ENCODE measurements at places on chromosomes 2 and 18. TPM values are rescaled to one million over a fixed set of nuclear protein-coding genes. Genes with fewer than 3 reads are reported as not detected.

Gene SERPINB3
- total RNA-seq = 0.28 TPM

Gene REG1B
- not detected for total RNA-seq

Gene SMC6
- 24.7 TPM for total RNA-seq

Gene GALNT14
- 4.6 TPM for total RNA-seq

Gene IL1B
- total RNA-seq = 5.5 TPM

Gene SLC35F5
- total RNA-seq = 64.9 TPM

Gene PRKAG3
- not detected for total RNA-seq

GRCh38 chr18:79910563-79911343 lies 40.7 kb downstream of the SLC66A2 start:
- H3K36me3 ChIP-seq = peaks cover 9% of the 10 kb centered on the region
- no peak overlapping the region for H3K4me3 ChIP-seq
- DNase-seq = no peak
- H3K4me1 ChIP-seq = no peaks in the 10 kb centered on the region

- H3K27me3 ChIP-seq = no peaks in the 10 kb centered on the region
- DNase-seq = no peak
- peaks cover 17% of the 10 kb centered on the region for H3K4me1 ChIP-seq
- H3K27ac ChIP-seq = no peak overlapping the region
Measured at GRCh38 chr2:58731488-58731869, 490.4 kb upstream of the FANCL start.

GRCh38 chr2:85307527-85307897 lies 20.3 kb downstream of the TGOLN2 start:
- H3K27me3 ChIP-seq = no peaks in the 10 kb centered on the region
- H3K27ac ChIP-seq = no peak overlapping the region
- no peaks in the 10 kb centered on the region for H3K4me1 ChIP-seq
- no peak for DNase-seq

DNA sequence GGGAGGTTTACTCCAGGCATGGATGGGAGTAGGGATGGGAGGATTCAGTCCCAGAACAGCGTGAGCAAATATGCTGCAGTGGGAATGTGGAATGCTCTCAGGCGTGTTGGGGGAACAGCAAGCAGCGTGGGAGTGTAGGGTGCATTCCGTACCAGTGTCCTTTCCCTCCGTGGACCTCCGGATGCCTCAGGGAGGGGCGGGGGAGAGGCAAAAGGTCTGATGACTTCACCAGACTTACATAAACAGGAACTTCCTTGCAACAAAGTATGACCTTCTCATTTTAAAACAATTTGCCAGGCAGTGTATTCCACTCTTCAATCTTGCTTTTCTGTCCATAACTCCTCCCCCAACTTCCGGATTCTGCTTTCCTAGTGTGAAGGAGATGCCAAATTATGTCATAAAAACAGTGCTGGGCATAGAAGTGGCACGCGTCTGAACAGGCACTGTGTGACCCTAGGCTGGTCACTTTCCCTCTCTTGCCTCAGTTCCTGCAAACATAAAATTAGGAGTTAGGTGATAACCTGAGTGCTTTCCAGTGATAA lies 36.9 kb downstream of the RPL37A start:
- DNase-seq = peak; percentile 73
- peaks cover 45% of the 10 kb centered on the region for H3K4me1 ChIP-seq
- peaks cover 4% of the 10 kb centered on the region for H3K36me3 ChIP-seq

DNA sequence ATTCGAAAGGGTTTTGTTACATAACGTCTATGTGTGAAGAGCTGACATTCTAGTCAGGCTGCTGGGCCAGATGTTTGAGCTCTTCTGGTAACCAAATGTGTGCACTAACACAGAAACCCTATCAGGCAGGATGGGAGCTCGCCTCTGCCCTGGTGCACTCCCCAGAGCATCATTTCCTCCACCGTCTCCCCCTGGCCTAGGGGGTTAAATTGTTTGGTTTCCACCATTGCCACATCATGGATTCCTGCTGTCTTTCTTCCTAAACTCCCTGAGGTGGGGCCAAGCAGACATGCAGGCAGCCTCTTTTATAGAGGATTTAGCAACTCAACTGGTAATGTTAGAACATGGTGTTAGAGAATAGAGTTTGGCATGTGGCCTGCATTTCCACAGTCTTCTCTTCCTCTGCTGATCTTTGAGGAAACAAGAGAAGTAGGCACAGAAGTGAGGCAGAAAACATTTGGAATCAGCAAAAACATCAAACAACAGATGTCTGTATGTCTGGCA lies 87.3 kb downstream of the ANTXR1 start:
- H3K4me3 ChIP-seq = no peak overlapping the region
- peak; percentile 5 for DNase-seq

GRCh38 chr2:239167011-239167673 lies 233.7 kb downstream of the HDAC4 start:
- H3K27ac ChIP-seq = no peak overlapping the region
- H3K36me3 ChIP-seq = peaks cover 26% of the 10 kb centered on the region
- no peak overlapping the region for H3K4me3 ChIP-seq
- DNase-seq = no peak
- no peaks in the 10 kb centered on the region for H3K27me3 ChIP-seq

DNA sequence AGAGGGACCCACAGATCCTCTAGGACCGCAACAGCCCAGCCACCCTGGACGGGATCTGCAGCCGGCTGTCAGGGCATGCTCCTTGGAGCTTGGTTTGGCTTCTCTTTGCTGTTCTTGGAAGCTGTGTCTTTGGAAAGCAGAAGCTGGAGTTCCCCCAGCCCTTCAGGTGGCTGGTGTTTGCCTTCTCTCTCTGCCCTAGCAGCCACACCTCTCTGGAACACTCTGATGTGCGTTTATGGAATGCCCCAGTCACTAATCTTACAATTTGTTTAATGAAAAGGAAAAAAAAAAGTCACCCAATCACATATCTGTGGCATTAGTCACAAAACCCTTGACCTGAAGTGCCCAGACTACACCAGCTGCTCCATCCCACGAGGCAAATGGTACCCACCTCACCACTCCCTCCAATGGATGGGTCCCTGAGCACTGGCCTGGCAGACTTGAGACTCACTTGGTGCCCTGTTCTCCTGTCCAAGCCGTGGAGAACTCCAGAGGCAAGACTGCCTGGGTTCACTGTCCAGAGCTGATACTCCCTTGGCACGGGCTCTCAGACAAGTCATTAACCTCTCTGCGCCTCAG lies 70.2 kb upstream of the DAPL1 start:
- no peaks in the 10 kb centered on the region for H3K27me3 ChIP-seq
- H3K4me1 ChIP-seq = peaks cover 16% of the 10 kb centered on the region
- H3K4me3 ChIP-seq = no peak overlapping the region

DNA sequence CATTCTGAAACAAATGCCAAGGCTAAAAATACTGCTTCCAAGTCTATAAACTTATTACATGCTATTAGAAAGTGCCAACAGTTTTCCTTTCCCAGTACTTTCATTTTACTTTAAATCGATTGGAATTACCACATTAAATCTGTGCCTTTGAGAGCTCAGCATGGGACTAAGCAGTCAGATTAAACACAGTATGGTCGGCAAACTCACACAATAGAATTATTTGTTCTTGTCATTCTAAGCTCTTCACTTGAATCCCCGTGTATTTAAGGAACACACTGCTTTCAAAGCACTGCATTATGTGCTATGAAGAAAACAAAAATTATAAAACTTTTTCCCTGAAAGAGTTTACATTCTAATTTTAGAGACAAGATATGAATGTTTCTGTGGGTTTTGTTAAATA lies 444.4 kb upstream of the SLC39A10 start:
- H3K4me1 ChIP-seq = no peaks in the 10 kb centered on the region
- DNase-seq = no peak
- H3K27me3 ChIP-seq = no peaks in the 10 kb centered on the region
- H3K27ac ChIP-seq = no peak overlapping the region

GRCh38 chr18:8657050-8657820 lies 48.0 kb downstream of the RAB12 start:
- peaks cover 10% of the 10 kb centered on the region for H3K4me1 ChIP-seq
- no peak overlapping the region for H3K4me3 ChIP-seq
- DNase-seq = no peak
- no peak overlapping the region for H3K27ac ChIP-seq
- no peaks in the 10 kb centered on the region for H3K36me3 ChIP-seq

GRCh38 chr18:31100436-31101182 lies 1.6 kb downstream of the DSC2 start:
- H3K27ac ChIP-seq = peak overlapping the region; percentile 81
- H3K4me3 ChIP-seq = peak overlapping the region; percentile 82
- DNase-seq = peak; percentile 56
- no peaks in the 10 kb centered on the region for H3K27me3 ChIP-seq
- H3K36me3 ChIP-seq = no peaks in the 10 kb centered on the region

DNA sequence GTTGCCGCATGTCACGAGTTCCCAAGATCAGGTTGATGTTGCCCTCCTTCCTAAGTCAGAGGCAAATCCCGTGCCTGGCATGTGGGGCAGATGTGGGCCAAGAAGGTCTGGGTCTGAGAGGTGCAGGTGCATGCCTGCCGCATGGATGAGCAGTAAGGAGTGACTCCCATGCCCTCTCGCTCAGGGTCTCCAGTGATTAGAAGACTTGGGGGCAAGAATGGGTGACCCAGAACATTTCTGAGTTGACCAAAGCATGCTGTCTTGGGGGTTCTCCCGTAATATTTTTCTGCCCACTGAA lies 120.6 kb upstream of the HDAC4 start:
- peaks cover 43% of the 10 kb centered on the region for H3K27me3 ChIP-seq
- H3K4me3 ChIP-seq = no peak overlapping the region
- H3K27ac ChIP-seq = no peak overlapping the region
- H3K36me3 ChIP-seq = no peaks in the 10 kb centered on the region

GRCh38 chr2:99336804-99337112 lies 431 bp upstream of the EIF5B start:
- H3K27ac ChIP-seq = no peak overlapping the region
- no peak overlapping the region for H3K4me3 ChIP-seq
- H3K4me1 ChIP-seq = peaks cover 15% of the 10 kb centered on the region

DNA sequence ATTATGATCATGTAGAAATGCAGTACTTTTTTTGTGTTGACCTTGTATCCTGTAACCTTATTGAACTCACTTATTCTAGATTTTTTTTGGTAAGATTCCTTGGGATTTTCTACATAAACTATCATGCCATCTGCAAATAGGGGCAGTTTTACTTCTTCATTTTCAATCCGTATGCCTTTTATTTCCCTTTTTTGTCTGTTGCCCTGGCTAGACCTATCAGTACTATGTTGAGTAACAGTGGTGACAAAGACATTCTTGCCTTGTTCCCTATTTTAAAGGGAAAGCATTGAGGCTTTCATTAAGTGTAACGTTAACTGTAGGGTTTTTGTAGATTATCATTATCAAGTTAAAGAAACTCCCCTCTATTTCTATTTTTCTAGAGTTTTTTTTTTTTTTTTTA lies 92.3 kb downstream of the LYPD1 start:
- H3K4me1 ChIP-seq = peaks cover 6% of the 10 kb centered on the region
- no peaks in the 10 kb centered on the region for H3K27me3 ChIP-seq
- no peak overlapping the region for H3K4me3 ChIP-seq
- no peak for DNase-seq
- H3K27ac ChIP-seq = no peak overlapping the region
- H3K36me3 ChIP-seq = peaks cover 6% of the 10 kb centered on the region

DNA sequence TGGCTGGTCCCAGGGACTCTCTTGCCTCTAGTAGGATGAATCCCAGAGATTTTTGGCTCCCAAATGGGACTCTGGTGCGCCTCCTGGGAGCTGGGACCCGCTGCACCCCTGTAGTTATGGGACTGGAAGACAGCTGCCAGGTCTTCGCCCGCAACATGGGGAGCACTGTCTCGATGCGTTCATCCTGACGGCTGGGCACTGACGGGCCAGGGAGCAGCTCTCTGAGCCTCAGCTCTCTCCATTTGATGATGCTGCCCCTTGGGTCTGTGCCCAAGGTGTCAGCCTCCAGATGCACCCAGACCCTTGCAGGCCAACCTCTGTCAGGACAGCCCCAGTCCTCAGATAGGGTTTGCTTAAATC lies 9.3 kb upstream of the ARMC9 start:
- H3K27ac ChIP-seq = no peak overlapping the region
- no peaks in the 10 kb centered on the region for H3K36me3 ChIP-seq
- H3K27me3 ChIP-seq = peaks cover 29% of the 10 kb centered on the region
- no peak for DNase-seq
- H3K4me1 ChIP-seq = no peaks in the 10 kb centered on the region

- H3K4me1 ChIP-seq = no peaks in the 10 kb centered on the region
- H3K27ac ChIP-seq = no peak overlapping the region
- H3K36me3 ChIP-seq = peaks cover 6% of the 10 kb centered on the region
- DNase-seq = no peak
- no peaks in the 10 kb centered on the region for H3K27me3 ChIP-seq
Measured at GRCh38 chr18:74916773-74917393, 292.1 kb downstream of the PTGR3 start.

- H3K4me3 ChIP-seq = no peak overlapping the region
- H3K27ac ChIP-seq = no peak overlapping the region
Measured at GRCh38 chr2:85266146-85267041, 61.4 kb downstream of the TGOLN2 start.

GRCh38 chr2:128578406-128579390 lies 260.0 kb upstream of the HS6ST1 start:
- no peak for DNase-seq
- H3K27ac ChIP-seq = no peak overlapping the region
- no peaks in the 10 kb centered on the region for H3K36me3 ChIP-seq
- H3K4me1 ChIP-seq = no peaks in the 10 kb centered on the region
- no peak overlapping the region for H3K4me3 ChIP-seq

DNA sequence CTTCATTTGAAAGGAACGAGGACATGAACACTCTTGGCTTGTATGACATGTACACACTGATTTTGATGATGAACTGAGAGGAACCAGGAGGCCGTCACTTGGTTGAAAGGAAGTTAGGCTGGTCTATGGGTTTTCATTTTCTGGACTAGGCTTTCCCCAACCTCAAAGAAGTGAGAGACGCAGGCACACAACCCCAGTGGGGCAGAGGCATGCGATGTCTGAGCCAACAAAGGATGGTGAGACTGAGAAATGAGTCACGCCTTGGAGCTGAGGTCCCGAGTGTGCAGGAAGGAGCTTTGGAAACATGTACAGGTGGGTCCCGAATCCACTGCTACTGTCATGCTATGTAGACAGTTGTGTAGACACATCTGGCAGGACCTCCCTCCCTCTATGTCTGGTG lies 24.1 kb downstream of the SIGLEC15 start:
- H3K27me3 ChIP-seq = no peaks in the 10 kb centered on the region
- H3K36me3 ChIP-seq = peaks cover 36% of the 10 kb centered on the region
- no peak for DNase-seq
- no peak overlapping the region for H3K4me3 ChIP-seq

DNA sequence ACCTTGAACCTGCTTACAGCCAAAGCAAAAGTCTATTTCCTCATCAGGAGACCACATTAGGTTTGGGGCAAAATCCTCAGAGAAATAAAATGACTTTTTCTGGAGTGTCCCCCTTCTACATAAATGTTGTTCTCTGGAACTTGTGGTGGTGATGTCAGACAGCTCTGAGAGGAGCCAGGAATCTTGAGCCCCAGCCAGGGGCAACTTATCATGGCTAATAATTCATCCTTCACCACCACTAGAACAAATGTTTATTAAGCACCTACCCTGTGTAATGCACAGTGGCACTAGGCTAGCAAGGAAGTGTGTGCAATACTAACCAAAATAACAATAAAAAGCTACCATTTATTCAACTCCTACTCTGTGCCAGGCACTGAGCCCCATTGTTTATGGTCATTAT lies 9.0 kb upstream of the BMP10 start:
- H3K27me3 ChIP-seq = peaks cover 46% of the 10 kb centered on the region
- no peaks in the 10 kb centered on the region for H3K4me1 ChIP-seq
- DNase-seq = no peak
- H3K4me3 ChIP-seq = no peak overlapping the region
- no peaks in the 10 kb centered on the region for H3K36me3 ChIP-seq
- H3K27ac ChIP-seq = no peak overlapping the region

- H3K4me1 ChIP-seq = peaks cover 5% of the 10 kb centered on the region
- DNase-seq = no peak
- H3K4me3 ChIP-seq = no peak overlapping the region
Measured at GRCh38 chr18:38932752-38933151, 1367.2 kb upstream of the CELF4 start.

Data from MCF 10A (cell line).